Ascending aorta (tissue), 2 donors: ENCODE measurements at places on chromosomes 1 and 21.

DNA sequence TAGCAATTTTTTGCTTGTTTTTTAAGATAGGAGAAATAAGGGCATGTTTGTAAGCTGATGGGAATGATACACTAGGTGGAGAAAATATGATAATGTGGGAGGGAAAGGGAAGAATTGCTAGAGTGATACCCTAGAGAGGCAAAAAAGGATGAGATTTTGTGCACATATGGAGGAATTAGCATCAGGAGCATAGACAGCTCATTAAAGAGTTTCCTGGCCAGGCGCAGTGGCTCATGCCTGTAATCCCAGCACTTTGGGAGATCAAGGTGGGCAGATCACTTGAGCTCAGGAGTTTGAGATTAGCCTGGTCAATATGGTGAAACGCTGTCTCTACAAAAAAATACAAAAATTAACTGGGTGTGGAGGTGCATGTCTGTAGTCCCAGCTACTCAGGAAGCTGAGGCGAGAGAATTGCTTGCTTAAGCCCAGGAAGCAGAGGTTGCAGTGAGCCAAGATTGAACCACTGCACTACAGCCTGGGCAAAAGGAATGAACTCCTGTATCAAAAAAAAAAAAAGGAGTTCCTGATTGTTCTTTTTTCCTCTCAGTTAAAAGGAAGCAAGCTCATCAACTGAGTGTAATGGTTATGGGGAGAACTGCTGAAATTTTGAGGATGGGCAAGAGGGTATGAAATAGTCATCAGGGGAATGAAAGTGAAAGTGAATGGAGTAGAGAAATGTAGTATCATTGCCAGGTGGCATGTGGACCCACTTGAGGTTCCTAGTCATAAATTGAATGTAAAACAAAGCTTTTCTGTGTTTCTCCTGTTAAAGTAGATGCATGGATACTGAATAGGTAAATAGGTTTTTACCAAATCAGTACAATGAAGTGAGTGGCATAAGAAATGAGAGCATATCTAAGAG lies 35.5 kb downstream of the SH3GLB1 start:
- no peak for DNase-seq

DNA sequence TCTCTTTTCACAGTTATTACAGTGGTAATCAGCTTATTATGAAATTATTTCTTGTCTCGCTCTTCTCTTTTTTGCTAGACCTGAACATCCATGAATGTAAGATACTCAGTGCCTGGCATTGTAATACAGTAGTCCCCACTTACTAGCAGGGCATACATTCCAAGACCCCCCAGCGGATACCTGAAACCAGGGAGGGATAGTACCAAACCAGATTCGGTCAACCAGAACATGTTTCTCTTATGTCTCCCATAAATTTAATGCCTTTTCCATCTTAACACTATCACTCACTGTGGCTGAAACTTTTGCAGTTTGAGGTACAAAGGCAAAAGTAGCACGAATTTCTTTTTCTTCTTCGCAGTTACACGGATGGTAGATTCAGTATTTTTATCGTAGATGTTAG lies 24.6 kb upstream of the B3GALT2 start:
- DNase-seq, result no peak

DNA sequence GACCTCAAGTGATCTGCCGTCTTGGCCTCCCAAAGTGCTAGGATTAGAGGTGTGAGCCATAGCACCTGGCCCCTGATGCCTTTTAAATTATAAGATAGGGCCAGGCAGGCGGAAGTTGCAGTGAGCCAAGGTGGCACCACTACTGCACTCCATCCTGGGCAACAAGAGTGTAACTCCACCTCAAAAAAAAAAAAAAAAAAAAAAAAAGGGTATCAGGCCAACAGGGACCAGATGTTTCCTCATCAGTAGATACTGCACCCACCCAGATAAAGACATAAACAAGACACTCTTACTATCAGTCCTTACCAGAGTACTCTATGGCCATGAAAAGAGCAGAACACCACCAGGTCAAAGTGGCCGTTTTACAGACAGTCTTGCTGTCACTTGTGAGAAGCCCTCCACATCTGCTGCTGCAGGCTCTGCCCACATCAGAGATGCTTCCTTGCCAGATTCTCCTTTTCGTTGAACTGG lies 3.3 kb downstream of the C21orf58 start:
- no peak for DNase-seq

DNA sequence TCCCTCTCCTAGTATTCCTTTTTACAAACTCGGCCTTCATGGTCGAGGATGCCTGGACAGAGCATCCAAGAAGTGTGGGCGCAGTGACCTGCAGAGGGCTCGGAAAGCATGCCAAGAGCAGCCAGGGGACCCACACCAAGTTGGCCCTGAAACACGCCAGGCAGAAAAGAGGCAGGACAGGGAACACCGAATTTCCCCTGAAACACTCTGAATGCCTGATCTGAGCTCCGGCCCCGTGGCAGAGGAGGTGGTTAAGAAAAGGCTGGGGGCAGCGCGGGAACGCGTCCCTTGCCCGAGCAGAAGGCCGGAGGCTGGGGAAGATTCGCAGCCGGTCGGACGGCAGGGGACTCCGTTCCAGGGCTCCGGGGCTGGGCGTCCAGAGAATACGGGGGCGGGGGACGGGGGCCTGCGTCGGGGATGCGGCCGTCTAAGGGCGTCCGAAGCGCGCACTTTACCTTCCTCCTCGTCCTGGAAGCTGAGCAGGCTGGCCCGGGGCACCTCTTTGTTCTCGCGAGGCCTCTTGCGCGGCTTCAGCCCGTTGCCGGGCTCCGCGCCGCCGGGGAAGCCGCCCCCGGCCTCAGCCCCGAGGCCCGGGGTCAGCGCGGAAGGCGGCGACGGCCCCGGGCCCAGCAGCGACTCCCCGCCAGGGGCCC lies 558 bp downstream of the PAXBP1 start:
- peak; percentile 77 for DNase-seq

- no peak for DNase-seq
Observed at GRCh38 chr1:111961773-111962565, 27.5 kb downstream of the KCND3 start.

DNA sequence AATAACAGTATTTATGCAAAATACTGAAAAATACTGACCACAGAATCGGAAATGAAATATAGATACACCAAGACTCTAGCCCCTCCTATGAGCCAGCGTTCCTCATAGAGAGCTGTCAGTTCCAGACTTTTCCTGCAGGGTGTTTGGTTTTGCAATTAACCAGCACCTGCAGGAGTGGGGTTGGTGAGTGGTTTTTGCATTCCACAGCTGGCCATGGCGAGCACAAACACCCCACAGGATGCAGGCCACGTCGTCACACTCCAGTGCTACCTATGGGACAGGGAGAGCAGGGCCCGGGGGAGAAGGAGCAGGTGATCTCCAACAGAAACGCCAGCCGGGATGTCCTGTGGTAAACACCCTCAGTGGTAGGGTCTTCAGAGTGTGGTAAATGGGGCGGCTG lies 94.1 kb downstream of the ERG start:
- no peak for DNase-seq
